T-cell (primary cell): ENCODE measurements at places on chromosomes 1 and 21. TPM values are rescaled to one million over a fixed set of nuclear protein-coding genes. Genes with fewer than 3 reads are reported as not detected.

Gene CD1B
- not detected for total RNA-seq

- peak; percentile 22 for DNase-seq
Measured at GRCh38 chr1:223844787-223845036, 1.0 kb downstream of the TP53BP2 start.

- DNase-seq, result no peak
Measured at GRCh38 chr1:30258876-30259275, 464.5 kb downstream of the MATN1 start.

DNA sequence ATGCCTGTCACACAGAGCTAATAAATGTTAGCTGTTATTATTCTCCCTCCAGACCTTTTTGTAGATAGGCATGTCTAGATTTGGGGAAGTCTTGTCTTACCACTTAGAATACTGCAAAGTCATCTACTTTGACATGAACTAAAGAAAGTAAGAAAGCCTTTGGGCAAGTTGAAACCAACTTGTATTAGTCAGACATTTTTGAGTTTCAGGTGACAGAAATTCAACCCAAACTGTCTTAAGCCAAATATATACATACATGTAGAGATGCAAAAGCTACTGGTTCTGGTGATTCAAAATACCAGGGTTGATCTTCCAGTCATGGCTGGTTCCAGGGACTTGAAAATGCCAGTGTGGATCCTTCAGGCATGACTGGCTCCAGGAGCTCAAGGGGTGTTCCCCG, 276.8 kb upstream of the TMEM51 start:
- no peak for DNase-seq

DNA sequence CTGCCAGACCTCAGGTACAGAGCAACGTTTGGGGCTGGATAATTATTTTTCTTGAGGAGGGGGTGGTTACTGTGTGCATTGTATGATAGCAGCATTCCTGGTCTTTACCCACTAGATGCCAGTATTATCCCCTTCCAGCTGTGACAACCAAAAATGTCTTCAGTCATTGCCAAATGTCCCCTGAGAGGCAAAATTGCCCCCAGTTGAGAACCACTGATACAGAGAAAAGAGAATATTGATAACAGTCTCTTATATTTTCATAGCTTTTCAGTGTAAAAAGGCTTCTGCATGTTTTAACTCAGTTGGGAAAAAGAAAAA, 51.8 kb upstream of the SYT14 start:
- no peak for DNase-seq

DNA sequence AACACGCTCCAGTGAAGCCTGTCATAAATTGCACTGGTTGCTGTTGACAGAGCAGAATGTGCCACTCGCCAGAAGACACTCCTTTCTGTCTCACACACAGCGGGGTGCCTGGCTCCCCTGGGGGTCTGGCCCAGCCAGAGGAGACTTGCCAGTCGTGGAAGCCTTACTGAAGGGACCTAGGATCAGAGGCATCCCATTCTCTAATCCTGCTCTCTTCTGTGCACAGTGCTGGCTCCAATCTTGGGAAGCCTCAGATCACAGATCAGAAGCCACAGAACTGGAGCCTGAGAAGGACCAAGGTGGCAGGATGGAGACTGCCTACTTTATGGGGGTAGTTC, 1.4 kb downstream of the SLC9A1 start:
- no peak for DNase-seq
